ENCODE measurements at places on chromosomes 3 and 15. TPM values are rescaled to one million over a fixed set of nuclear protein-coding genes. Genes with fewer than 3 reads are reported as not detected.

DNA sequence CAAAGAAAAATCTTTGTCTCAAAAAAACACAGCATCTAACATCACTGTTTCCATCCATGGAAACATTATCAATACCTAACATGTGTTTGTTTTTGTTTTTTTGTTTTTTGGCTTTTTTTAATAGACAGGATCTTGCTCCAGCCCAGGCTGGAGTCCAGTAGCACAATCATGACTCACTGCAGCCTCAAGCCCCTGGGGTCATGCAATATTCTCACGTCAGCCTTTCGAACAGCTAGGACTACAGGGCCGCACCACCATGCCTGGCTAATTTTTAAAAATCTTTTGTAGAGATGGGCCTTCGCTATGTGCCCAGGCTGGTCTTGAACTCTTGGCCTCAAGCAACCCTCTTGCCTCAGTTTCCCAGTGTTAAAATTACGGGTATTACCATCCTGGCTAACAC, 52.8 kb downstream of the RAF1 start:
- no peak for DNase-seq
- H3K27me3 ChIP-seq: no peaks in the 10 kb centered on the region
- no peak overlapping the region for H3K4me3 ChIP-seq
- 0 out of 2 replicates have a peak, but pooled peaks cover 7% of the 10 kb centered on the region for H3K4me1 ChIP-seq
- no peak overlapping the region for H3K27ac ChIP-seq
- peaks cover 42% of the 10 kb centered on the region for H3K36me3 ChIP-seq

- H3K27me3 ChIP-seq: no peaks in the 10 kb centered on the region
- DNase-seq: peak; percentile 54
- H3K4me3 ChIP-seq: no peak overlapping the region
- peaks cover 59% of the 10 kb centered on the region for H3K4me1 ChIP-seq
- H3K36me3 ChIP-seq: no peaks in the 10 kb centered on the region
These were observed 30.9 kb downstream of the CCNL1 start for GRCh38 chr3:157128771-157129681.

DNA sequence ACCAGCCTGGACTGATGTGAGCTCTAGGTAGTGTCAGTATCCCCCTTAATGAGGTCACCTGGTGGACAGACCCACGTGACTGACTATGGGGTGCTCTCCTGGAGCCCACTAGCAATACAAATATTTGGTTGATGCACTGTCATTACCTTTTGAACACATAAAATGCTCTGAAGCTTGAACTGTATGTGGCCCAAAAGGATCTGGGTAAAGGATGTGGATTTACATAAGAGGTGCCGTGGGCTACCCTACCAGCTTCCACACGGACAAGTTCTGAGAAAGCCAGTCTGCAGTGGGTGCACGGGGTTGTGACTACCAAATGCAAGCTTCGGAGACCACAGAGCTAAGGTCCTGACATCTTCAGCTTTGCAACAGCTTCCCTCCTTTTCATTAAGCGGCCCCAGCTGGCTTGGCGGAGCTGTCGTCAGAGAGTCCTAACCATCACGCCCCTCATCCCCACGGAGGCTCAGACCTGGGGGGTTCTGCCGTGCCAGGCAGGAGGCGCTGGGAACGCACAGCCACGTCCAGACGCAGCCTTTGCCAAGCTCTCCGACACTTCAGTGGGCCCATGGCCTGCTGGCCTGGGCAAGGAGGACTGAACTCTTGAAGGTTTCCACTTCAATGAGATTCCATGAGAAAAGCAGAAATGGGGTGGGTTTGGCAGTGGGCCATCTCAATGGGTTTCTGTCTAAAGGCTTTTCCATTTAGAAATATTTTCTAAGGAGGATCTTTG, 228.3 kb downstream of the ADAMTS17 start:
- H3K36me3 ChIP-seq: no peaks in the 10 kb centered on the region
- H3K27ac ChIP-seq: no peak overlapping the region
- no peak overlapping the region for H3K4me3 ChIP-seq
- no peak for DNase-seq
- H3K27me3 ChIP-seq: no peaks in the 10 kb centered on the region

DNA sequence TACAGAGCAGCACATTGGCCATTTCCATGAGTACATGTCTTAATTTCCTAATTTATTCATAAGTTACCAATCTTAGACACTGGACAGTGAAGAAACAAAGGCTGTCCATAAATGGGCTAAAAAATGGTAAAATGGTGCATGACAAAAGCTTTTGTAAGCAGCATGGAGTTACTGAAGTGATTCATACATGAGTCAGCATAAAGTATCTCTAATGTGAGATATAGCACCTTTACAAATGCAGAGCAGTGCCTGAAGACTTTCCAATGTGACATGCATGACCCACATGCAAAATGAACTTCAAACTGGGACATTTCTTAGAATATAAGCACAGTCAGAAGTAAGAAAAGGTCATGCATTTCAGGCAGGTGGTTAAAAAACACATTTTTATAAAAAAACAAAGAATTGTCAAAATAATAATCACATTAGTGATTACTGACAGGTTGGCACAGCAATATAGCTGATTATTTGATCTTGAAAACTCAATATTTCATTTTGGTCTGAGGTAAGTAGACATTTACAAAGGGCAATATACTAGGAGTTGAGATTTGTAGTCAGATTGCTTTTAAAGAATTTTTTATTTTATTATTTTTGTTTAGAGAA, 299.3 kb downstream of the PLCL2 start:
- H3K4me1 ChIP-seq: peaks cover 16% of the 10 kb centered on the region
- no peaks in the 10 kb centered on the region for H3K36me3 ChIP-seq
- H3K4me3 ChIP-seq: no peak overlapping the region
- no peaks in the 10 kb centered on the region for H3K27me3 ChIP-seq
- peak overlapping the region; percentile 37 for H3K27ac ChIP-seq

GRCh38 chr3:153897025-153897723, 224.0 kb upstream of the ARHGEF26 start:
- H3K4me1 ChIP-seq: peaks cover 15% of the 10 kb centered on the region
- H3K36me3 ChIP-seq: no peaks in the 10 kb centered on the region
- no peak overlapping the region for H3K27ac ChIP-seq
- no peak for DNase-seq
- no peaks in the 10 kb centered on the region for H3K27me3 ChIP-seq

- H3K4me1 ChIP-seq: peaks cover 20% of the 10 kb centered on the region
- no peaks in the 10 kb centered on the region for H3K27me3 ChIP-seq
- no peak overlapping the region for H3K4me3 ChIP-seq
- H3K27ac ChIP-seq: no peak overlapping the region
- no peaks in the 10 kb centered on the region for H3K36me3 ChIP-seq
These were observed 63.8 kb downstream of the LPP start for GRCh38 chr3:188217726-188218125.

GRCh38 chr3:41833628-41834027, 128.3 kb downstream of the ULK4 start:
- no peaks in the 10 kb centered on the region for H3K36me3 ChIP-seq
- no peaks in the 10 kb centered on the region for H3K27me3 ChIP-seq
- H3K27ac ChIP-seq: no peak overlapping the region
- no peaks in the 10 kb centered on the region for H3K4me1 ChIP-seq

RBP2 gene
- total RNA-seq: not detected
